ENCODE measurements at places on chromosomes 4 and X. TPM values are rescaled to one million over a fixed set of nuclear protein-coding genes. Genes with fewer than 3 reads are reported as not detected.
A peak's percentile ranks its signal among the peaks of the same experiment; 100 is the strongest.

DNA sequence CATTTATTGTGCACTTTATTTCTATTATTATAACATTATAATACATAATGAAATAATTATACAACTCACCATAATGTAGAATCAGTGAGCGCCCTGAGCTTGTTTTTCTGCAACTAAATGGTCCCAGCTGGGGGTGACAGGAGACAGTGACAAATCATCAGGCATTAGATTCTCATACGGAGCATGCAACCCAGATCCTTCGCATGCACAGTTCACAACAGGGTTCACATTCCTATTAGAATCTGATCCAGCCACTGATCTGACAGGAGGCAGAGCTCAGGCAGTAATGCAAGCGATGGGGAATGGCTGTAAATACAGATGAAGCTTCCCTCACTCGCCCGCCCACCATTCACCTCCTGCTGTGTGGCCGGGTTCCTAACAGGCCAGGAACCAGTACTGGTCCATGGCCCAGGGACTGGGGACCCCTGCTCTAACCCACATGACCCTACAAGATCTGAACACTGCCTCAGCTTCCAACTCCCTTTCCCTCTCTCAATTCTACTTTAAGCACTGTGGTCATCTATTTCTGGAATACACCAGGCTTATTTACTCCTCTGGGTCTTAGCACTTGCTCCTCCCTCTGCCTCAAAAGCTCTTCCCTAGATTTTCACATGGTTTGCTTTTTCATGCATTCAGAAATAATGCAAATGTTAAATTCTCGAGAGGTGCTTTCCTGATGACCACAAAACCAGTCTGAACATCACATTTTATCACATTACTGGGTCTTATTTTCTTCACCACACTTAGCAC, 166.8 kb upstream of the HCCS start:
- no peak overlapping the region for H3K4me3 ChIP-seq
- no peak for DNase-seq
- H3K36me3 ChIP-seq: no peaks in the 10 kb centered on the region

DNA sequence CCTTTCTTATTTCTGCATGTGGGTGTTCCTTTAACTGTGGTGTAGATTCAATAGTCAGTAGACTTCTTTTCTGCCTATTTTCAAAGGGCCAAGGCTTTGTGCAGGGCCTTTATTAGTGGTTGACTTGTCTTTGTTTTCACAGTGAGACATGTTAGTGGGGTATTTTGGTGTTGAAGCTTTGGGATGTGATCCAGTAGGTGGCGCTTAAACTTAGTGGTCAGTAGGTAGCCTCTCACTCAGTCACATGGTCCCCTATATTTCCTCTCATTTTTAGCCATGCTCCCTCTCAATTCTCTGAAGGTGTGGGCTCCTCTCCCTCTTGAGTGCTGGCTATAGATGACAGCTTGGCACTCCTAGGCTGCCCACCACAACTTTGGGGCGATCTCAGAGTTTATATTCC, 23.4 kb upstream of the SLC10A7 start:
- no peaks in the 10 kb centered on the region for H3K27me3 ChIP-seq
- H3K4me1 ChIP-seq: no peaks in the 10 kb centered on the region
- DNase-seq: peak; percentile 43
- H3K27ac ChIP-seq: no peak overlapping the region
- H3K36me3 ChIP-seq: no peaks in the 10 kb centered on the region

- no peak overlapping the region for H3K4me3 ChIP-seq
- peaks cover 6% of the 10 kb centered on the region for H3K4me1 ChIP-seq
- H3K27ac ChIP-seq: no peak overlapping the region
- no peaks in the 10 kb centered on the region for H3K36me3 ChIP-seq
- no peaks in the 10 kb centered on the region for H3K27me3 ChIP-seq
- no peak for DNase-seq
Measured at GRCh38 chr4:35167385-35167784, 1076.9 kb downstream of the ARAP2 start.

Gene RASL11B
- 50.0 TPM for total RNA-seq

Gene CFAP47
- 0.28 TPM for total RNA-seq

- no peaks in the 10 kb centered on the region for H3K27me3 ChIP-seq
- no peak overlapping the region for H3K27ac ChIP-seq
- no peak overlapping the region for H3K4me3 ChIP-seq
- no peaks in the 10 kb centered on the region for H3K36me3 ChIP-seq
- no peak for DNase-seq
Measured at GRCh38 chr4:145446184-145446583, 35.5 kb upstream of the SMAD1 start.

DNA sequence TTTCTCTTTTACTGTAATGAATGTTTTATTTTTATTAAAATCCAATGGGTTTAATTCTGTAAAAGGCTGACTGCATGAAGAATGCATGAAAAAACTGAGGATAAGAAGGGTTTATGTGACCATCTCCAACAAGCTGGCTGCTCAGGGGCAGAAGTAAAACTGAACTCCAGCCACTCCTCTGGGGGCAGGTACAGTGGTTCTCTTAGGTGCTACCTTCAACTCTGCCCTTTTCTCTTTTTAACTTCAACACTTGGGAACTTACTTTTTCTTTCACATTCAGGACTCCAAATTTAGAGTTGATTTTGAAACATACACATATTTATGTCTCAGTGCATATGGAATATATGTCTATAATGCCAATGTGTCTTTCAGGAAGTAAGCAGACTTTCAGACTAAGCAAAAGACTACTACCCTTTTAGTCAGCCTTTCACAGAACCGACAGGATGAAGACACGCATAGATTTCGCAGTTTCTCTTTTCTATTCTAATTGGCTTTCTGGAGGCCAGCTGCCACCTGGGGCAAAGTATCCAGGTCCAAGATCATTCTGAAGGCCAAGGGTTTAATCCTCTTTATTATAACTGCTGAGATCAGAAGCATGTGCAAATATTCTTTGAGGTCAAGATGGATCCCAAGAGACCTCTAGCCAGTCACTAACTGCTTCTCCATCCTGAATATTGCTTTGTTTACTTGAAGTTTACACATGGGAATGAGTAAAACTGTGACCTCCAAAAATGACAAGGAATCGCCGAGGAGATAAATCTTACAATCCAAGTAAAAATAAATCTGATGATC, 30.7 kb downstream of the HS3ST1 start:
- no peaks in the 10 kb centered on the region for H3K27me3 ChIP-seq
- no peak overlapping the region for H3K4me3 ChIP-seq
- H3K4me1 ChIP-seq: peaks cover 14% of the 10 kb centered on the region
- no peak overlapping the region for H3K27ac ChIP-seq
- H3K36me3 ChIP-seq: no peaks in the 10 kb centered on the region
- DNase-seq: no peak

DNA sequence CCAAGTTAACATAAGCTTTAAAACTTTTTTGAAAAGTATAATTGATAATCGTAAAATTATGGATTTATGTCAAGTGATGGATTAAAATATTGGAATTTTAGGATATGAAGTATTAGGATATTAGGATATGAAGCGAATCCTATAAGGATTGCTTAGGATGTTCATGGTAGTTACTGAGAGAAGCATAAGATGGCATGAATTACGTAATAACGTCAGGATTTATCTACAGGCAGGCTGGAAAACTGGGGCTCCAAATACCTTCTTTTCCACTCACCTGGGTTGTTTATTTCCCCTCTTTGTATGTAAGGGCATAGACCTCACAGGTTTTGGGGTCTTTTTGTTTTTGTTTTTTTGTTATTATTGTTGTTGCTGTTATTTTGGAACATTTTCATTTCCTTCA, 65.2 kb upstream of the TMEM33 start:
- H3K27me3 ChIP-seq: peaks cover 100% of the 10 kb centered on the region
- no peaks in the 10 kb centered on the region for H3K36me3 ChIP-seq
- no peak overlapping the region for H3K27ac ChIP-seq
- no peaks in the 10 kb centered on the region for H3K4me1 ChIP-seq
- DNase-seq: no peak
- H3K4me3 ChIP-seq: no peak overlapping the region

GRCh38 chr4:85510632-85510984, 35.7 kb downstream of the ARHGAP24 start:
- peaks cover 4% of the 10 kb centered on the region for H3K4me1 ChIP-seq
- H3K27me3 ChIP-seq: no peaks in the 10 kb centered on the region
- H3K4me3 ChIP-seq: no peak overlapping the region
- DNase-seq: no peak
- no peak overlapping the region for H3K27ac ChIP-seq

Gene PLXNB3
- total RNA-seq: 0.48 TPM

- H3K27ac ChIP-seq: no peak overlapping the region
- no peaks in the 10 kb centered on the region for H3K4me1 ChIP-seq
- no peaks in the 10 kb centered on the region for H3K27me3 ChIP-seq
- no peak for DNase-seq
Measured at GRCh38 chrX:146241902-146242301, 424.3 kb downstream of the SLITRK2 start.

Gene SRPX2
- 0.03 TPM for total RNA-seq

Gene LRIT3
- total RNA-seq: 0.15 TPM

DNA sequence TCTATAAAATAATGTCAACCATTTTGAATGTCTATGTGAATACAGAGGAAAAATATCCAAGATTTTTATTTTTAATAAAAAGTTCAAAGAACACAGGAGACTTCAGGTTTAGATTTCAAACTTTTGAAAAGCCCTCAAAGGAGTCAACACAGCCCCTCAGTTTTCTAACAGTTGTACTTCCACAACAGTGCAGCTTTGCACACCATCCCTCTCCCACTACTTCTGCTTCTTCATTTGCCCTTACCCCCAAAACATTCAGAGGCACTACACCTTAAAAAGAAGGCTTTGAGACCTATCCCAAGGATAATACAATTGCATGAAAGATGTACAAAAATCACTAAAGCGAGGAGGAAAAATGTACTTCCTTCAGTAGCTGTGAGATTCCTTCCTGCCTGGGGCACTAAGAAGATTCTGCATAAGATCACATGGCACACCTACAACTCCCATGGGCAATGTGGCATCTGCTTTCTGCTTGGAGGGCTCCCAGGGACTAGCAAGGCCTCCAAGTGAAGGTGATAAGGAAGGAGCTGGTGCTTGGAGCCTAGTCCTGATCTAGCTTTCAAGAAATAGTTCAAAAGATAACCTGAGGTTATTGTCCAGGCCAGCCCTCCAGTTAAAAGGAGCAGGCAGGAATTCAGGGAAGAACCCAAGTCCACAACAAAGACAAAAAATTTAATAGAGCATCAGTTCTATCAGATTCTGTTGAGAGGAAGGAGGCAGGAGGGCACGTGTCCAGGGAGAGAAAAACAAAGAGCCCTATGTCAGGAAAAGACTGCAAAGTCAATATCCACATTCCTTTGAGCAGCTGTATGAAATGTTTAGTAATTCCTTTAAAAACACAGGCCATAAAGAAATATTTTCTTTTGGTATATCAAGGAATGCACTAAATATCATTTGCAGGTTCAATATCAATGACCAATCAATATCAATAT, 19.1 kb downstream of the ARAP2 start:
- DNase-seq: no peak
- H3K4me1 ChIP-seq: no peaks in the 10 kb centered on the region
- H3K27me3 ChIP-seq: no peaks in the 10 kb centered on the region
- H3K27ac ChIP-seq: no peak overlapping the region
- no peaks in the 10 kb centered on the region for H3K36me3 ChIP-seq

Gene MAOB
- total RNA-seq: 0.67 TPM

Gene SLC25A6
- total RNA-seq: 484 TPM

Gene FMR1NB
- not detected for total RNA-seq

- no peaks in the 10 kb centered on the region for H3K27me3 ChIP-seq
- no peak for DNase-seq
- no peaks in the 10 kb centered on the region for H3K36me3 ChIP-seq
- no peak overlapping the region for H3K4me3 ChIP-seq
- H3K27ac ChIP-seq: no peak overlapping the region
- no peaks in the 10 kb centered on the region for H3K4me1 ChIP-seq
Measured at GRCh38 chr4:146787731-146788130, 149.0 kb downstream of the POU4F2 start.

All from cardiac muscle cell (in vitro differentiated cells and primary cell).